BJ (cell line): ENCODE measurements at places on chromosomes 1 and 21.

DNA sequence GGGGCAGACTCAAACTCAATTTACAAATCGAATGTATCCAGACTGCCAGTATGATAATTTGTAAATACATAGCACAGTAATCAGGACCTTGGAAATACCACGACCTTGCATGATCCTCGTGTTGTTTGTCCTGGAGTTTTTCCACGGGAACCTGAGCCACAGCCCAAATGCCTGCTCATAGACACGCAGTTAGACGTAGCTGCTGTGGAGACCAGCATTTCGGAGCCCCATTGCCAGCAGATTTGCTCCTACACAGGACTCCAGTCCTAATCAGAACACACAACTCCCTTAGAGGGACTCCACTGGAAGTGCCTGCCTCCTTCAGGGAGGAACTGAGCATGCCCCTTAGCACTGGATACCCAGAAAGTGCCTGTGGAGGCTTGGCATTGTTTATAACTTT, 163.2 kb downstream of the GALNT2 start:
- no peak for DNase-seq

DNA sequence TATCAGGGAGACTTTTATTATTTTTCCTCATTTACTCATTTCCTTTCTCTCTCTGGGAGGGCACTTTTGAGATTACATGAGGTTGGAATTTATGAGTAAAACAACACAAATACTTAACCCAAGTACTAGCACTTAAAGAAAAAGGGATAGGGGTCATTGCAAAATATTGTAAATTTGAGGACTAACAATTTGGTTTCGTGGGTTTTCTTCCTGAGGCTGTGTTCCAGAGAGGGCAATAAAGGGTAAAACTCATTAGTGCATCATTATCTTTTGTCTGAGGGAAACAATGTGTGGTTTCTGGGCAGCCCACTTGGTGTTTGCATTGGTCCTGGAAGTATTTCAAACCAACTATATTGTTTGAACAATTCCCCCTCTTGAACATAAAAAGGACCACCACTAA, 96.5 kb downstream of the GREM2 start:
- DNase-seq, result no peak

GRCh38 chr1:24914226-24915069, 15.6 kb downstream of the RUNX3 start:
- DNase-seq, result no peak

DNA sequence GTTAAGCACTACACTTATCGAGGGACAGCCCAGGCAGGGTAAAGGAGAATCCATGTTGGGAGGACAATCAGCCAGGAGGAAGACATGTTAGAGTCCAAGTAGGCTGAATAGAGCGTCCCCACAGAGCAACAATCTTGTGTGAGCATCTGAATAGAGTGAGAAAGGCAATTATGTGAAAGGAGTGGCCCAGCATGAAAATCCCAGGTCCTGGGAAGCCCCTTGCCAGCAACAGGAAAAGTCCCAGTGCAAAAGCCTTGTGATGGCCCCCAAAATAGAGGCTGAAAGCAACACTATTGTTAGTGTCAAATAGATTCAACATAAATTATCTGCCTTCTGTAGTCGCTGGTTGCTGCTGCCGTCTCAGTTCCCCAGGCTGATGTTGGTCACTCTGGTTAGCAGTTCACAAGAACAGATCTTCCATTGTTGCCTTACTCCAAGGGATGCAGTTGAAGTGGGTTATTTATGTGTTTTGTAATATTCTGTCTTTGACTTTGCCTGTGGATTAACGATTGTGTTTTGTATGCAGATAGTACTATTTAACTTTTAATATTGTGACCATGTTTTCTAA, 12.1 kb upstream of the ABL2 start:
- DNase-seq, result no peak

DNA sequence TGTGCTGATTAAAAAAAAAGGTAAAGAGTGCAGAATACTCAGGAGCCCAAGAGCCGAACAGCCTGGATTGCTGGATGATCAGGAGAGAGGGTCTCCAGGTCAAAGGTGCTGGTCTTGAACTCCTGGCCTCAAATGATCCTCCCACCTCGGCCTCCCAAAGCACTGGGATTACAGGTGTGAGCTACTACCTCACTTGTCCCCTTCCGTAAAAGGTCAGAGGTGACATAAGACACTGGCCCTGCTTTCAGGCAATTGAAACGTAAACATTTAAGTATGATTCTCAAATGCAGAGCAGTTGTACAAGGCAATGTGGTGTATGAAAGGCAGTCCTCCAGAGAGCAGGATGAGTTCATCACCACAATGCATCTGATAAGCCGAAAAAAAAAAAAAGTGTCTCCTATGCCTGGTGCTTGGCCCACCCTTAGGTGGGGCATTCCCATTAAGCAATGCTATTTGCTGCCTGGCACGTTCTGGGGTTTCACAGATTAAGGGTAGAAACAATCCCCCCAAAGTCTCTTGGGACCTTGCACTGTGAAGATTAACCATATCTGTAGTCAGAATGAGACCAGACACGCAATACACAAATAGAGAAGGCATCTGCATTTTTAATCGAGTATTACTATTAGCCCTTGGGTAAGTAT, 47.7 kb downstream of the PARP1 start:
- DNase-seq, result no peak

DNA sequence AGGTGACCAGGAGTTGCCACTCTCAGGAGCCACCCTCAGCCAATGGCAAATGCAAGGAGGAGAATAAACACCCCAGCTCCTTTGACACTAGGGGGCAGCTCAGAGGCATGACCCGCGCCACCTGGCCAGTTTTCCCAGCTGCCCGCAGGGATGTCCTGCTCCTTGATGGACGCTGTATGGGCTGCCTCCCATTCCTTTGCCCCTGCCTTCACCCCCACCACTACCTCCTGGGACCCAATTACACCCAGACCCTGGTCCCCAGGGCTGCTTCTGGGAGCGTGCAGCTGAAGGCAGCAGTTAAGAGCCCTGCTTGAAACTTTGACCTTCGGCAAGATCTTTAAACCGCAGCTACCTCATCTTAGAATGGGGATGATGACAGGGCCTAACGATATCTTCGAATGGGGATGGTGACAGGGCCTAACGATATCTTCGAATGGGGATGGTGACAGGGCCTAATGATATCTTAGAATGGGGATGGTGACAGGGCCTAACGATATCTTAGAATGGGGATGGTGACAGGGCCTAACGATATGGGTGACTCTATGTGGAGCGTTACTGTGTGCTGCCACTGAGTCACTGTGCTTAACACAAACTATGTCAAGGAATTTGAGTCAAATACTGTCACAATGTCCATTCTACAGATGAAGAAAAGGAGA, 163.0 kb upstream of the KAZN start:
- DNase-seq, result no peak

DNA sequence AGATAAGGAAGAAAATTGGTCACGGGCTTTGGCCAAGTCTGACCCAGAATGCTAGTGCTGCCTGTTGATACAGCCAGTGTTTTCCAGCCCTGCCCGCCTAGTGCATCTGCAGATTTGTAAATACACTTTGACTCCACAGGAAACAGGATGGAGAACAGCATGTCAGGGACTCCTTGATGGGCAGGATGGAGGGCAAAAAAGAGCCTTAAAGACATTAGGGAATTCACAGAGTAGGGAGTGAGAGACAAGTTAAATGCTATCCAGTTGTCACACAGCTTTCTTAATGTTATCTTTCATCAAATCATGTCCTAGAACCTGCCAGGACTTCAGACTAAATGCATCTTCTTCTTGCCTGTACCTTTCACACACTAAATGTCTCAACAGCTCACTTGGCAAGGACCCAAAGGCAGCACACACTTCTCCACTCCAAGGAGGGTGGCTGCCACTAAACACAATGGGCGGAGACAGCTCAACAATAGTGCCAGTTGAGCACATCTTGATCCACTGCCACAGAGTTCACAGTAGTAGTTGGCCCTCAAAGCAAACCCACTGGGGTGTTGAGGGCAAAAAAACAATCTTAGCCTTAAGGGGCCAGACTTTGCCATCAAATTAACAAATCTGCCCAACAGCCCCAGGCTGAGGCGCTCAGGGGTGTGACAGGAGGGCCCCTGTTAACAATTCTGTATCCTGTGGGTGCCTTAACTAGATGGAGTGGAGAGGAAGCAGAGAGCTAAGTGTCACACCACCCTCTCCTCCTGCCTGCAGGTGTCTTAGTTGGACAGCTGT, 2.7 kb downstream of the HIVEP3 start:
- no peak for DNase-seq

- DNase-seq, result no peak
Observed at GRCh38 chr1:48127735-48128685, 94.5 kb upstream of the SLC5A9 start.

GRCh38 chr1:87044840-87045239, 130.4 kb downstream of the HS2ST1 start:
- no peak for DNase-seq

DNA sequence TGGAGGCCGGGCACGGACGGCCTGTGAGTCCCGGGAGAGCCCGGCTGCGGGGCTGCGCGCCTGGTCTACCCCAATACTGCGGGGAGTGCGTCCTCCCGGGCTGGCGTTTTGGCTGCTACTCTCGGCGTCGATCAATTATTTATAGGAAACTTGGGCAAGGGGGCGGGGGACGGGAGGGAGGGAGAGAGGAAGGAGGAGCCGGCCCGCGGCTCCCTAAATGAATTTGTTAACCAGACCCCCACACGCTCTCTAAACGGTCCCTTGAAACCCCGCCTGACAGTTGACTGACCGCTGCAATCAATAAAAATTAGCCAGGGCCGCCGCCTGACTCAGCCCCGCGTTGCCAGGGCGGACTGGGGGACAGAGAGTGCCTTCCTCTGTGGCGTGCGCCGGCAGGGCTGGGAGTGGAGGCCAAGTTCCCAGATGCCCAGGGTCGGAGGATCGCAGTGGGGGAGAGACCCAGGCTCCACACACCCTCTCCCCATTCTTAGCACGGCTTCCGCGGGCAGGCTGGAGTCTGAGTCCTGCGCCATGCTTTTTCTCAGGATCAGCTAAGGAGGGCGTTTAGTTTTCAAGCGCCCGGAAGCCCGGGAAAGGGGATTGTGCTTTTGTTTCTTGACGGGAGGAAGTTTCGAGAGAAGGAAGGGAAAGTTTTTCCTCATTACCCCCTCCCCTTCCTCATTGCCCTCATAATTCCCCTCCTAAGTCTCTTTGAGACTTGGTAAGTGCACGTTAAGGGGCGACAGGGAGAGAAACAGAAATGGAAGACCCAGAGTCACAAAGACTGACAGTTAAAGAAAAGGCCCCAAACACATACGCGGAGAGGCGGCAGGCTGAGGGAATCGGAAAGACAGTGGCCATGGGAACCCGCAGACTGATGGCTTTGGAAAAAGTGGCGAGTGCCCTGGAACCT, 6.2 kb downstream of the PAX7 start:
- DNase-seq, result no peak

DNA sequence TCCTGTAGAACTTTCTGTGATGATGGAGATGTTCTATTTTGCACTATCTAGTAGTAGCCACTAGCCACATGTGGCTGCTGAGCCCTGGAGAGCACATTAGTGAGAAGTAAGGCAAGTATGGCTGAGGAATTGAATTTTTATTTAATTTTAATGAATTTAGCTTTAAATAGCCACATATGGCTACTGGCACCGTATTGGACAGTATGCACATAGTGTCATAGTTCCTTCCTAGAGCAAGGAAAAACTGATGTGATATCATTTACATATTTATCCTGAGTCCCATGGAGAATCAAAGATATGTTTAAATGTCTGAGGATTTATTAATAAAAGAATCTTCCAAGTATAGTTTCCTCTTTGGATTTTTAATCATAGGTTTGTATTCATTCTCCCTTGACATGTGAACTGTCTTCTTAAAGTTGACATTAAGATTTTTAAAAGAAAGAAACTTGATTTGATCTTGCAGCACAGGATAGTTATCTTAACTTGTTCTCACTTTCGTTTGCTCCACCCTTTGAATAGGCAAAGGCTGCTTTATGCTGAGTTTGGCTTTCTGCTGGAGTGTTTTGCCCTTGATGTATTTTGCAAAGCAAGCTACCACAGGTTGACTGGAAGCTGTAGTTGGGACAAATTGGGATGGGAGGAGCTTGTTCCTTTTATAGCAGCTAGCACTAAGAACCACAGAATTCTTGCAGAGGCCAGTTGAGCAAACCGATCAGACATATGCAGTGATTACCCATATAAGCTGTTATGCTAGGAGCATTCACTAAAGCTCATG, 129.7 kb downstream of the VPS13D start:
- DNase-seq, result no peak

- DNase-seq, result no peak
Observed at GRCh38 chr21:25863031-25863430, 128.3 kb downstream of the GABPA start.

GRCh38 chr21:45167796-45168222, 93.4 kb downstream of the ADARB1 start:
- peak; percentile 16 for DNase-seq

GRCh38 chr1:39081271-39082009, 55.3 kb downstream of the NDUFS5 start:
- DNase-seq, result no peak

- no peak for DNase-seq
Observed at GRCh38 chr1:201538612-201539551, at the start of gene NAV1. TSS of gene NAV1 (plus strand) at chr1:201539127. CDS start at chr1:201622885, 83,758 bp downstream.

DNA sequence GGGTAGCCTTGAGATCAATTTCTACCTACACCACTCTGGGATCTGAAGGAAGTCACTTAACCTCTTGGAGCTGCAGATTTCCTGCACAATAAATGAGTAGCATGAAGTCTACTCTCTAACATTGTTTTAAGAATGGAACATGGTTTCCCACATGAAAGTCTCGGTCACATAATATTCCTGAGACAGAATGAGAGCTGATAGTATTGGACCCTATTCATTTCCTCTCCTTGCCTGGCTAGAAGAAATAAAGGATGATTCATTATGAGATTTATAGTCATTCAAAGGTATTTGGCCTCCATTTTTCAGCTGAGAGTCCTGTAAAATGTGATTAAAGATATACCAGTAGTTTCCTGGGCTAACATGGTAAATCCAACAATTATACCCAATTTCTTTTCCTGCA, 56.7 kb downstream of the ARHGAP29 start:
- DNase-seq, result no peak

DNA sequence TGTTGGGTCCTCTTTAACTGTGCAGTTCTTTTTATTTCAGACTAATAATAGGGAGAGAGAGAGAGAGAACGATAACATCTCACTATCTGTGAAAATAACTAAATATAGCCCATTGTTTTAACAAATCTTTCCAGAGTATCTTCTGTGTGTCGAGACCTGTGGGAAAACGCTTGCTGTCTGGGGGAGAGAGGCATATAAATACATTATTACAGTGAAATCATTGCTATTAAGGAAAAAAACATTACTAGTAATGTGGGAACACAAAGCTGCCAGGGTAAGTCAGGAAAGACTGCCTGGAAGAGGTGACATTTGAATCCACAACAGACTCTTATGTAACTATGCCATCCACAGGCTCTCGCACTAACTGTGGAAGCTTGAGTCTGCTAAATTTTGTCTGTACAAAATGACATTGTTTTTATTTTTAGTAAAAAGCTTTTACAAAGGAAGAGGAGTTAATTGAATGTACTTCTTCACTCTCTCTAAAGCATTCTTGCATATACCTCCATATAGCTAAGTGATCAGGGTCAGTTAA, 59.8 kb upstream of the PGD start:
- no peak for DNase-seq

DNA sequence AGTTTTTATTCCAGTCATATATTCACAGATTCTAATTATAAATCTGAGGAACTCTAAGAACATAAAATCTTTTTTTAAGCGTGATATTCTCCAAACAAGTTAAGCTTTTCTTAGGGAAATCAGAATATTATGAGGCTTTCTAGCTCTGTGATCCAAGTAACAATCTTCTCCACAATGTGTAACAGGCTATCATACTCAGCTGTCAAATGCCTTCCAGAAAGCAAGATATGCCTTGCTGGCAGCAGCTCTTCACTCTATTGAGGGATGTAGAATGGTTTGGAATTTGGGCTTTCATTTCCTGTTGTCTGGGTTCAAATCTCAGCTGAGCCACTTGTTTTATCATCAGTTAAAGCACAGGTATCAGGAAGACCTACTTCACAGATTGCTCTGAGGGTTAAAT, 446.5 kb downstream of the PTBP2 start:
- DNase-seq, result no peak
